KBM-7 (cell line): ENCODE measurements at places on chromosomes 3 and 15.

- DNase-seq, result peak; percentile 70
These were observed 88.7 kb downstream of the GABRG3 start for GRCh38 chr15:27059610-27060202.

GRCh38 chr3:70108546-70108945 lies 109.0 kb downstream of the SAMMSON start:
- no peak for DNase-seq

GRCh38 chr3:35422836-35423601 lies 216.3 kb upstream of the ARPP21 start:
- DNase-seq, result no peak

DNA sequence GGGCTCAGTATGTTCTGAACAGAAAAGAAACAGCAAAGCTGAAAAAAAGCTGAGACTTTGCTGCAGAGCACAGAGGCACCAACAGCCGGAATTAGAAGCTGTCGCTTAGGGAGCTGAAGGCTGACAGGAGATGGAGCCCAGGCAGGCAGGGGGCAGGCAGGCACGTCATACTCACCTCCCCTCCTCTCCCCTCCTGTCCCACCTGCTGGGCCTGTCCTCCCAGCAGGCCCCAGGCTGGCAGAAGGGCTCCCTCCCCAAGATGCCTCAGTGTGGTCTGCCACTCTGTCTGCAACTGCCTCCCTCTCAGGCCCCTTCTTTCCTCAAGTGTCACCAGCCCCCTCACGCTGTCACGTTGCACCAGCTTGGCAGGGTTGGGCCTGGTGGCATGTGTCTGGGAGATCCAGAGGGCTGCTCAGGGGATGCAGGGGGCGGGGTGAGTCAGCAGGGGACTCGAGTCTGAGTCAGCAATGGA lies 3.2 kb upstream of the ANKRD63 start:
- DNase-seq, result no peak

- DNase-seq, result no peak
These were observed 60.1 kb upstream of the AP4E1 start for GRCh38 chr15:50848349-50848748.

DNA sequence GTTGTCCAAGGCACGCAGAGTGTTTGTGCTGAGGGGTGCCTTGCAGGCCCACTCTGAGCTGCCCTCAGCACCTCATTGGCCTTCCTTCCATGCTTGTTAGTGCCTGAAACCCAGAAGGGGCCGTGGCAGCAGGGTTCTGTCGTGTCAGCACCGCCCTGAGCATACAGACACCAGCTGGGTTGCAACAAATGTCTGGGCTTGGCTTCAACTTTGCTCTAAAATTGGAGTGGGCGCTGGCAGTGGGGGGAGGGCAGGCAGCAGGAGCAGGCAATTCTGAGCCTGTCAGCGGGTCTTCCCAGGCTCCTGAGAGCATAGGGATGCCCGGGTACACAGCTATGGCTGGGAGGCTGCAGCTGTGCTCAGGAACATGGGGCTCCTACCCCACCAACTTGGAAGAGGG lies 464.3 kb downstream of the EPHA3 start:
- DNase-seq, result no peak

DNA sequence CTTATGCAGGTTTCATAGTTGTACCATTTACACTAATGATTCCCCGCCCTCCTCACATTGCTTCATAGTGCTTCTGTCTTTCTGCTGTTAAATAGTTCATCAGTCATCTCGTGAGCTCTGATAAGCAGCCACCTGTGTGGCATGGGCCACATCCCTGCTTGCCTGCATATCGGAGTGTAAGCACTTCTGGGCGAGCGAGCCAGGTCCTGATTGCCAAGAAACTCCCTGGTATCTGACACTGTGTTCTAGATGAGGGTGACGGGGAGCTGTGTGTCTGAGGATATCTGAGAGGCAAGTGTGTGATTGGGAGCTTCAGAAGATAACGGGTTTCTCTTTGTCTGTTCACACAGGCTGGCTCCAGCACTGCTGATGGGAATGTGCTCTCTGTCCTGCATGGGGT lies 130.6 kb downstream of the LRIG1 start:
- no peak for DNase-seq

GRCh38 chr3:151155409-151156128 lies 47.4 kb downstream of the GPR171 start:
- DNase-seq, result no peak
